ENCODE measurements at places on chromosomes 6 and 20.

GRCh38 chr6:145809785-145810184 is 4.8 kb downstream of the FBXO30 start:
- no peak for DNase-seq

GRCh38 chr6:1110941-1111349 is 201.0 kb upstream of the FOXQ1 start:
- DNase-seq = no peak

DNA sequence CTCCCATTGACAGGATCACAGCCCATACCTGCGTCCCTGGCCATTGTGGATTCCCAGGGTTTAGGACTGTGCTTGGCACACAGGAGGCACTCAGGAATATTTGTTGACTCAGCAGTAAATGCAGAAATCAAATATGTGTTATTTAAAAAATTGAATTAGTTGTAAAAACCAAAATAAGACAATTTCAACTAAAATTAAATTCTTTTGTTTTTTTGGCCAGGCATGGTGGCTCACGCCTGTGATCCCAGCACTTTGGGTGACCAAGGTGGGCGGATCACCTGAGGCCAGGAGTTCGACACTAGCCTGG is 85.3 kb downstream of the ZDHHC14 start:
- no peak for DNase-seq

GRCh38 chr20:14622796-14623195 is 285.4 kb upstream of the FLRT3 start:
- no peak for DNase-seq

DNA sequence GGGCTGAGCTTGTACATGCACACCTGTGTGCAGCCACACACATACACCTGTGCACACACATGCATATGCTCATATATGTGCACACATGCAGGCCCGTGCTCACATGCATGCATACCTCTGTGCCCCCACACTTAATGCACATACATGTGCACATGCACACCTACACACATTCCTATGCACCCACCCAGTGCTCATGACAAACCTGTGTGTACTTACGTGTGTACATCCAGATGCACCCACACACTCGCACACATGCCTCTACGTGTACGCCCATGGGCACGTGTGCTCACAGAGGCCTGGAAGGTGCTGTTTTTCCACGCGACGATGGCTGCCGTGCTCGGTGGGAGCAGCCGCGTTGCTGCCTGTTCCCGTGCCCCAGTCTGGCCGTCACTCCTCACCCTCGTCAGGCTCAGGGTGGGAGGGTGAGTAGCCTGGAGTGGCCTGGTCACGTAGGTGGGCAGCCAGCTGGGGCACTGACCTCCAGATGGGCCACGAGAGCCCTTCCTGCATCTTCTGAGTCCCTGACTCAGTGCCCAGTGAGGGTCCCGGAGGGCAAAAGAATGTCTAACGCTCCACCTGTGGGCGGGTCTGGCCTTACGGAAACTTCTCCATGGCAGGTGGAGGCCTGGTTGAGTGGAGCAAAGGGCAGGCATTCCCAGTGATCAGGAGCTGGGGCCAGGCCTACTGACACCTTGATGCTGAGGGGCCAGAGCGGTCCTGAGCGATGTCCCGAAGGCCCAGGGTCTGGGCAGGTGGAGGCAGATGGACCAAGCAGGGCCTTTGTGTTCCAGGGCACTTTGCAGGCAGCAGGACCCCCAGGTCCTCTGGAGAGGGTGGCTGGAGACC is 8.0 kb upstream of the GATA5 start:
- DNase-seq = no peak

DNA sequence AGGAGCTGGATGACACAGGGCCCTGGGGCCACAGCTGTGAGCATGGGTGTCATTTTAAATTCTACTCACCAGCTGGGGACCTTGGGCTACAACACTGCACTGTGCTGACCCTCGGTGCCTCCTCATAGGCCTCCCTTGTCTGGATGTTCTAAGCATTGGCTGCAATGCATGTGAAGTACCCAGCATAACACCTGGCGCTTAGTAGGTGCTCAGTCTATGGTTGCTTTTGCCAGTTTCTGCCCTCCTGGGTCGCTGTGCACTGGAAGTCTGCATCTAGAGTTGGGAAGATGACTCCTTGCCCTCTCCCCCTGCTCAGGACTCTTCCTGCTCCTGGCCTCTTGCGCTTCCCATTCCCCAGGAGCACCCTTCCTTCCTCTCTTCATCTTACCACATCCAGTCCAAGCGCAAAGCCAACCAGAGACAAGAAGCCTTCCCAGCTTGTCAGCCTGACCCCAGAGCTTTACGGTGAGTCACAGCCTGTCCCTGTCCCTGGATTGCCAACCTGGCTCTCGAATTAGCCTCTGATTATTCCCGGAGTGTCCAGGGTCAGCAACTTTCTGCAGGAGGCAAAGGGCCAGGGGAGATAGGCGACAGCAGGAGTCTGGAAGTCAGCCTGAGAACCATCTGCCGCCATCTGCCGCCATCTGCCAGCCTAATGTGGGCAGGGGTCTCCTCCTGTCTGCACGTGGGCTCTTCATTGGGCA is 8.8 kb downstream of the SLC13A3 start:
- DNase-seq = no peak

DNA sequence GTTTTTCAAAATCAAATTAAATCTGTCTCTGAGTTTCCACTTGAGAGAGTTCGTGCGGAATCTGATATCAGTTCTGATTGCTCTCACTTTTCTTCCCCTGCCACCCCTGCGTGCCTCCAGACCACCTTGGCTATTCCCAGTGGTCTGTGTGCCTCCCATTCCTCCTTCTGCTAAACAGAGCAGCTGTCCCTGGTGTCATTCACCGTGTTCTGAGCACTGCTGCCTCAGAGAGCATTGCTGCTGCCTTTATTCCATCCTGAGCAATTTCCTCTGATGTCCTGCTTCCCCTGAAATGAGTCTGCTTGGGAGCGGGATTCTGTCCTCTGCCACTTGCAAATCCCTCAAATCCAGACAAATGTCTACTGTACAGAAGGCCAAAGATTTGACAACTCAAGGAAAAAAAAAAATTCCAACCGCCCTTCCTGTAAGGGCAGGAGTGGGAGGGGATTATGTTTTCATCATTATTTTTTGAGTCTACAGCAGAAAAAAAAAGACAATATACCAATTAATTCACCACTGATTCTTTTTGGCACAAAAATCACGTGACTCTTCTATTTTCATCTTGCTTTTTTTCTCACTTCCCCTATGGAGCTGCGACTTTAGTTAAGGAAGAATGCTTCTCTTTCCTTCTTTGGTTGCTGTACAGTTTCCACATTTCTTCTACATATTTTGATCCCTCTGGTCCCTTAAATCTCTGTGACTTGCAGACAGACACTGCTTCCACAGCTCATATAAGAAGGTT is 833.0 kb downstream of the EPHA7 start:
- DNase-seq = no peak

- DNase-seq = no peak
These were observed 184.0 kb downstream of the PDE7B start for GRCh38 chr6:136035378-136036070.

- DNase-seq = no peak
These were observed 9.6 kb downstream of the TMEM239 start for GRCh38 chr20:2825761-2826160.

DNA sequence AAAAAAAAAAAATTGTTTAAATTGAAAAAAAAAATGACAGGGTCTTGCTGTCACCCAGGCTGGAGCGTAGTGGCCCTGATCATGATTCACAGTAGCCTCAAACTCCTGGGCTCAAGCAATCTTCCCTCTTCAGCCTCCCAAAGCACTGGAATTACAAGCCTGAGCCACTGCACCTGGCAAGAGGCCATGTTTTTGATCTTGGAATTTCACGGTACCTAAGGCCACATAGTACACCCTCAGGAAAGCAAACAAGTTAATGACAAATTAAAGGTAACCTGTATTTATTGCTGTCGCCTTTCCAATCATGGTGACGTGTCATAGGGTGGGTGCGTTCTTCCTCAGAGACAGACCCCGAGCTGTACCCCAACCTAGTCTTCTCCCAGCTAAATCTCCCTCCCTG is 79.2 kb downstream of the LINC00237 start:
- DNase-seq = no peak

DNA sequence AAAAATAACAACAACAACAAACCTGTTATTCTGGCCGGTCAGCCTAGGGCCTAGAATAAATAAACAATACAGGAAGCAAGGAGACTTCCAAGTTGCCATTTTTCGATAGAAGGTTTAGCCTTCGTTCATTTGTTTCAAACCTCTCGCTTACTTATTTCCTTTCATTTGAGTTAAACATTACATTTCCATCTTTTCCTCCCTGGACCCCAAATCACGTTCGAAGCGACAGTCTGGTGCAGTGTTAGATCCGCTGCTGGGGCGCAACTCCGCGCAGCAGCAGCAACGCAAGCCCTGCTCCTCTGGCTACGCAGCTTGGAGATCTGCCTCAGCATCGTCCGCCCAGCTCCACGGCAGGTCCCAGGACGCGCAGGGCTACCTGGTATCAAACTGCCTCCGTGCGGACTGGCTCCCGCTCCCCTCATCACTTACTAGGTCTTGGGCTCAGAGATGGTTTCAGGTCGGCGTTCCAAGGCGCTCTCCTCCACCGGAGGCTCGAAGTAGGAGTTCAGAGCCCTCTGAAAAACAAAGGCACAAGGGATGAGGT is 530 bp downstream of the TDP2 start:
- peak; percentile 15 for DNase-seq

DNA sequence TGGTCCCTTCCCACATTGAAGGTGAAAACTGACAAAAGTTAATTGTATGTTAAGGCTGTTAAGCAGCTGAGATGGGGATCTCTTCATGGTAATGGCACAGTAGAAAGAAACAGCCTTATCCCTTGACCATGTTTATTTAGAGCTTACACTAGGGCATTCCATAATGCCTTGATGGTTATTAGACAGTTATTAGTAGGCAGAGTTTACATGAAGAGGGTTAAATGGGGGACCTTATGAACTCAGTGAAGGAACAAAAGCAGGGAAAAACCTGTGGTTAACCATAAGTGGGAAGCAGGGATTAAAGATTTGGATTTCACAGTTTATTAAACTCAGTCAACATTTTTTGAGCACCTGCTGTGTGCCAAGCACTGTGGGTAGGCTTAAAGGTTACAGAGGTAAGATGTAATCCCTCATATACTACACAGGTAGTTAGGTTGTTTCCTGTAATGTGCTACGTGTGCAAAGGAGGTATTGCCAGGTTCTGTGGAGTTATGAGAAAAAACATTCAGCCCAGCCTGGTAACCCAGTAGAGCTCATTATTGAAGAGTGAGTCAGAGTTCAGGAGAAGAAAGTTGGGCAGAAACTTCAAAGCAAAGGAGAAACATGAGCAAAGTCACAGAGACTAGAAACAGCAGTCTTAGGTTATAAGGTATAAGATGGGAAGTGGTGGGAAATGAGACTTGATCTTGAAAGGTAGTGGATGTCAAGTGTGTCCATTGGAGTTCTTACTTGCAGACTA is 32.3 kb upstream of the GNRH2 start:
- no peak for DNase-seq

- DNase-seq = no peak
These were observed 56.2 kb downstream of the BMP7 start for GRCh38 chr20:57210054-57210910.

- DNase-seq = no peak
These were observed 62.7 kb downstream of the SLC24A3 start for GRCh38 chr20:19275038-19275629.

DNA sequence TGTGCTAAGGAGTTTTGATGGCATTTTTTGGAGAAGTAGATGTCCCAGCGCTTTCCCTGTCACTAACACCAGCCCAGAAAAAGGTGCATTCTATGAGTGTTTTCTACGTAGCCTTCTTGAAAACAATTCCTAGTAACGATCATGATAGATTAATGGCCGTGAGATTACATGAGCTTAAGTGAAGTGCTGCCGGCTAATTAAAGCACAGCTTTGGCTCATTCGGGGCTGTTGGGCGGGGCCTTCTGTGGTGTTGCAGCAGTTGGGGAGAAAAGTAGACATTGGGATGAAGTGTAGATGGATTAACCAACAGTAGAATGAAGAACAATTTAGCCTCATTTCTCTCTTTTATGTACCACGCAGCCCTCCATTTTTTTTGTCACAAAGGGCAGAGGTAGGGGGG is 20.8 kb upstream of the TRAF3IP2 start:
- no peak for DNase-seq

DNA sequence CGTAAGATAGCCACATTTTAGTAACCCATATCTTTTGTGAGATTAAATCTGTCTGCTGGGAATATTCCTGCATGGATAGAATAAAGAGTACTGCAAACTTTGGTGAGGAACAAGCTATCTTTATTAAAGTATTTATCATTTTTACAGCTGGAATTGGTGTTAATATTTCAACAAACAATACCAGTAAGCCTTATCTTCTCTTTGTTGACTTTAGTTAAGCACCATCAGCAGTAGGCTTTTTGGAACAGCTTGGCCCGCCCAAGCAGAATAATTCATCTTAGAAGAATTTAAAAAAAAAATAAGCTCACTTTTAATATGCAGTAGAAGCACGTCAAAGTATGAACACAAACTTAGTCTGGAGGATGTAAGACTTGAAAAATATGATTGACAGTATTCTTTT is 917.8 kb upstream of the ADGRB3 start:
- no peak for DNase-seq

DNA sequence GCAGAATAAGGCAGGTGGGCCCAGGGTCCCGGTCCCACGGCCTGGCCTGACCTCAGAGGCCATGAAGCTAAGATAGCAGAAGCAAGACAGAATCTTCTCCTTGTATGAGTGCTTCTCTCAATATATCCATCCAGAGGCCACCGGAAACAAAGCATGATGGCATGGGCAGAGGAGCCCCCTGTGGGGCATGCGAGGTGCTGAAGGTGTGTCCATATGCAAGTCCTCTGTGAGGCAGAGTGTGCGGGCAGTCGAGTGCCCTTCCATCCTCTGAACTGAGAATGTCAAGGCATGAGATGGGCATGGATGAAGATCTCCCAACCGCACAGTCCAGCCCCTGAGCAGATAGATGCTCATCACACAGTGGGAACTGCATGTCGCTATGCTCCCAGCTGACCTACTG is 9.8 kb upstream of the GGTLC1 start:
- DNase-seq = no peak

DNA sequence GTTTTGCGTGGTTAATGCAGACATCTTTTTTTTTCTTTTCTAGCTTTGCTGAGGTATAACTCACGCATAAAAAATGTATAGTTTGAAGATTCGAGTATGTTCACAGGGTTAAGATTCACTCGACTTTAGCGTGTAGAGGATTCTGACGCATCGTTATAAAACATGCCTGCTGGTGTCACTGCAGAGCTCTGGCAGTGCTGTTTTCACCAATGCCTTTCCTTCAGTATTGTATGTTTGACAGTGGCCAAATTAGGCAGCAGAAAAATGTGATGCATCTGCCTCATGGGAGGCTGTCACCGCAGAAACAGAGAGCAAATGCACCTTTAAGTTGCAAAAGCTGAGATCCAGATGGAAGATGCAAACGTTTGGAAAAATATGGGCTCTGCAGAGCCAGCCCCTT is 18.0 kb upstream of the SIRPB2 start:
- no peak for DNase-seq

GRCh38 chr6:144477396-144477795 is 192.3 kb downstream of the UTRN start:
- DNase-seq = no peak

DNA sequence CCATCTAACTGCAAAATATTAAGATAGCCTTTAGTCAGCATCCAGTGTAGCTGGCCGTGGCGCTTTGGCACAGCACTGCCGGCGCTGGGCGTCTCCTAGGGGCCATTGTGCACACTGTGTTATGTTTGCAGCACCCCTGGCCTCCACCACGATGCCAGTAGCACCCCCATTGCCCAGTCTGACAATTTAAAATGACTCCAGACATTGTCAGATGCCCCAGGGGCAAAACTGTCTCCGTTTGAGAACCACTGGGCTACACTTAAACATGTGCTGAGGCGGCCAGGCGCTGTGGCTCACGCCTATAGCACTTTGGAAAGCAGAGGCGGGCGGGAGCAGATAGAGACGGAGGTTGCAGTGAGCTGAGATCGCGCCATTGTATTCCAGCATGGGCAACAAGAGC is 6.0 kb upstream of the MTG2 start:
- DNase-seq = no peak

- DNase-seq = no peak
These were observed 171.1 kb downstream of the PREX1 start for GRCh38 chr20:48656661-48657211.

Measured in stimulated activated CD8-positive, alpha-beta memory T cell treated with anti-CD3 and anti-CD28 coated beads, Interleukin-15, amount 100 ng/mL, for 4 hours (primary cell).